ENCODE measurements at places on chromosomes 2 and 18. TPM values are rescaled to one million over a fixed set of nuclear protein-coding genes. Genes with fewer than 3 reads are reported as not detected.

The LRRC30 gene
- not detected for total RNA-seq

- DNase-seq = no peak
Measured at GRCh38 chr2:157087373-157088002, 170.0 kb upstream of the GALNT5 start.

DNA sequence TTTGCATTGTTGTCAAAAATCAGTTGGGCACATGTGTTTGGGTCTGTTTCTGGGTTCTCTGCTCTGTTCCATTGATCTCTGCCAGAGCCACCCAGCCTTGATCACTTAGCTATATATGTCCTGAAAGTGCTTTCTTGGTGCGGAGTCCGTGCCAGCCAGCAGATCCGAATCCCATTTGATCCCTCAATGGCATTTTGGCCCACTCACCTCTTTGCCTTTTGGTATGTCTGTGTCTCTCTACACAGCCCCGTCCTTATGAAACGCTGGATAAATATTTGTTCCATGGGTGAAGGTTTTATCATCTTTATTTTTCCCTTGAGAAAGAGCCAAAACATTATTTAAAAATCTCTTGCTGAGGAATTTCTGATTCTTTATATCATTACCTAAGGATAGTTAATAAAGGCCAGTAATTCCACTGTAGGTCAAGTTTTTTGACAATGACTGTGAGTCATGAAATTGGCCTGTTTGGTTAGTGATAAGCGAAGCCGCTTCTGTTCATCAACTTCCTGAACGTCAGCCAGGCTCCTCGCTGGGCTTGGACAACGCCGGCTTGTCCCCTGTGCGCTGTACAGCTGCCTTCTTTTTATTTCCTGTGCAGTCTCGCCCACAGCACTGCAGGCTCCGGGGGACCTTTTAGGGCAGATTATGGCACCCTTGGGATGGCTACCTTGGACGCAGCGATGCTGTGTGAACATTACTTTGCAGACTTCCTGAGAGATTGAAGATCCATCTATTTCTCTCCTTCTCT is 24.9 kb downstream of the MTCL1 start:
- DNase-seq = no peak

DNA sequence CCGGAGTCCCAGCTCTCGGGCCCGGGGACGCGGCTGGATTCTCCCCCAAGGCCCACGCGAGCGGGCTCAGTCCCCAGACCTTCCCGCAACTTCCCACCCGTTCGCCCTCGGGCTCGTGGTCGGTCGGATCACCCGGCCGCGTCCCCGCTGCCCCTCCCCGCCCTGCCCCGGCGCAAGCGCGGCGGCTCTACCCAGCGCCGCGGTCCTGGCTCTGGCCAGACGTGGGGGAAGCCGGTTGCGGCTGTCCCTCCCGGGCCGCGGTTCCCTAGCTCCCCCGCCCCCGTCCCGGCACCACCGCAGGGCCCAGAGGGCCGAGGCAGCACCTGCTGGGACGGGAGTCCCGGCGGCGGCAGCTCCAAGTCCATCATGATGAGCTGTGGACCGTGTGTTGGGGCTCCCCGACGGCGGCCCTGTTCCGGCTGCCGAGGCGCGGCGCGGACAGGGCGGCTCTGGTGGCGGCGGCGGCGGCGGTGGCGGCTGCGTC is 276 bp downstream of the NFE2L2 start:
- peak; percentile 39 for DNase-seq

GRCh38 chr2:174340400-174341292 is 5.9 kb downstream of the SP9 start:
- no peak for DNase-seq

DNA sequence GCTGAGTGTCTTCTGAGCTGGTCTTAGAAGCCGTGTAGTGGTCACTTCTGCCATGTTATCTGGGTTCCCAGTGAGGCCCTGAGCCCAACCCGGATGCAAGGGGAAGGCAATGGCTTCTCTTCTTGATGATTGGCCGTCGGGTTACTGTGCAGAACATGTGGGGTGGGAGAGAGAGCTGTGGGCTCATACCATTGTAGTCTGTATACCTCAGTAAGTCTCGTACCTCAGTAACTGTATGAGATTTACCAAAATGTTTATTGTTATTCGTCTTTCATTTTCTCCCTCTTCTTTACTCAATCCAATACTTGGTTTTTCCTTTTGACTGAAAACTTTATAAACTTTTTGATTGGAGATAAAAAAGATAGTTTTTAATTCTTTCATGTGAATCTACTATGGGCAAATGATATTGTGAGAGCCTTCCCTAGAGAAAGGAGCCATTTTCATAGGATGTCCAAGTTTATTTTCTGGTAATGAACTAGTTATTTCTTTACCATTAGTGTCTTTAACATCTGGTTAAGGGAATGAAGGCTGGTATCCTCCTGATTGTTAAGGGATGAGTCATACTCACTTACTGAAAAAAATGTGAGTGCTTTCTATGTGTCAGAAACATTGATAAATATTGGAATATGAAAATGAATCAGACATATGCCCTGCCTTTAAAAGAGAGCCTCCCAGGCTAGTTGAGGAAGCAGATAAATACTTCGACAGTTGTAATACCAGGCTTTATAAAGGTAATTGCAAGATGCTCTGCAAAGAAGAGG is 129.9 kb downstream of the PRPF40A start:
- no peak for DNase-seq

GRCh38 chr18:8006979-8007378 is 439.9 kb downstream of the PTPRM start:
- no peak for DNase-seq

GRCh38 chr2:72150861-72151356 is 3.2 kb upstream of the CYP26B1 start:
- DNase-seq = no peak

DNA sequence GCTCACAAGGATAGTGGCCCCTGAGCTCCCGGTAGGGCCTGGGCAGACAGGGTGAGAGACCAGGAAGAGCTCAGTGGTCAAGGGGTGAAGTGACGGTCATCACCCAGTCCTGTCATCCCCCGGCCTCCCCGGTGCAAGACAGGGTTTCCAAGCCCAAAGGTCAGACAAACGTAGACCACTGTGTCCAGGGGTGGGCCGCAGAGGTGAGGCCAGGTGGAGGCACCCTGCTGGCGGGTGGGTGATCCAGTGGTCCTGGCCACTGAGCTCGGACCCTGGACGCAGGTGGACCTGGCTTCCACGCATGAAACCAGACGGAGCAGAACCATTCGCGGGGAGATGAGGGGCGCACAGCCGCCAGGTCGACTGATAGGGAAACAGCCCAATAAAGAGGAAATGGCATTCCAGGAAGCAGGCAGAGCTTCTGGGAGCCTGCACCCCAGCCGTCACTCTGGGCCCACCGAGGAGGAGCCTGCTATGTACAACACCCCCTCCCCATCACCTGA is 14.4 kb upstream of the SNED1 start:
- no peak for DNase-seq

DNA sequence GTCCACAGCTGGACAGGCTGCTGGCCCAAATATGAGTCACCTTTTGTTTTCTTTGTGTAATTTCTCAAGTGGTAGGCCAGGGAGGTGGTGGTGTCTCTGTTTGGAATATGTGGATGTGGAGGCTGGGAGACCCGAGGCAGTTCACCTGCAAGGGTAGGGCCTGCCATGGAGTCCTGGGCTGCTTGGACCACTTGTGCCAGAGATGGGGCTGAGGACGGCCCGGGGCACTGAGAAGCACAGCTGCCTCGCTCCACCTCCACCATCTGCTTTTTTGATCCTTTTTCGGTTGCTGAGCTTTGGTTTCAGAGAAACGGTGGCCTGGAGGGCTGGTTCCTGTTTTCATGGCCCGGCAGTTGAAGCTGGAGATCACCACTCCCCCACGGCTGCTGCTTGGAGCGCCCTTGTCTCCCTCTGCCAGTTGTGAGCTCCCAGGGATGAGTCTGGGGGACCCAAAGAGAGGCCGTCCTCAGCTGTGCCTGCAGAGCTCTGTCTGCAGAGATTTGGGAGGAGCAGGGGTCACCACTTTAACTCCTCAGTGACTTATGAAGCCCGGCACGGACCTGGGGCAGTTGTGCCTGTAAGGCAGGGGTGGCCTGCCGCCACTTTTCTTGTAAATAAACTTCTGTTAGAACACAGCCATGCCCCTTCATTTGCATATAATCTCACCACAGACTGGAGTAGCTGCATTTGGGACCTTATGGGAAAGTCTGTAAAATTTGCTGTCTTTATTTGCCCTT is 67.6 kb upstream of the MCFD2 start:
- DNase-seq = no peak

The CHRNA1 gene
- not detected for total RNA-seq

DNA sequence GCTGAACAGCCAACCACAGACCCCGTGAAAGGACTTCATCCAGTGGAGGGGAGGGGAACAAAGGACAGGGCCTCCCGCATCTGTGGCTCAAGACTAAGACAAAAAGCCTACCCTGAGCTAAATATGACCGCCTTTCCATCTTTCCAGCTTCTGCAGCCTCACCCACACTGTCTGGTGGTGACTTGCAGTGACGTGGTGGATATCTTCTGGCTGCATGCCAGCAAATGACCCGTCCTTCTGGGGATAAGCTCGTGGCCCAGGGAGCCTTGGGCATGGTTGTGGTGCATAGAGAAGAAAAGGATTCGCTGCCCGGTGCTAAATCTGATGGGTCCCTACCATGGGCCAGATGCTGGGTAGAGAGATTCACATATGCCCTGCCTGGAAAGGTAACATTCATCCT is 8.7 kb upstream of the NGEF start:
- DNase-seq = no peak

DNA sequence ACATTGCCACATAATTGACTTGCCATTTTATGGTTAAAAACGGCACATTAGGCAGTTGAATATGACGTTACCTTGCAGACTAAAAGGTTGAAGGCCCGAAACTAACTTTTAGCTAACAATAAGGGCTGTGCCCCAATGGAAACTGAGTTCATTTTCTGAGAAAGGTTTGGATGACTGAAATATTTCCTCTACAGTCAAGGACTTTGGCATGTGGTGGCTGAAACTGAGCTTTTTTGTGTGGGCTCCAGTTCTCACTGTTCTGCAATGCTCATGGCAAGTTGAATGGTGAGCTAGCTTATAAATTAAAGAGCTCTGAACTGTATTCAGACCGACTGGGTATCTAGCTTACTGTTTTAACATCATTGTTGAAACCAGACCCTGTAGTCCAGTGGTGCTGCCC is 23.8 kb upstream of the TXNDC2 start:
- no peak for DNase-seq

DNA sequence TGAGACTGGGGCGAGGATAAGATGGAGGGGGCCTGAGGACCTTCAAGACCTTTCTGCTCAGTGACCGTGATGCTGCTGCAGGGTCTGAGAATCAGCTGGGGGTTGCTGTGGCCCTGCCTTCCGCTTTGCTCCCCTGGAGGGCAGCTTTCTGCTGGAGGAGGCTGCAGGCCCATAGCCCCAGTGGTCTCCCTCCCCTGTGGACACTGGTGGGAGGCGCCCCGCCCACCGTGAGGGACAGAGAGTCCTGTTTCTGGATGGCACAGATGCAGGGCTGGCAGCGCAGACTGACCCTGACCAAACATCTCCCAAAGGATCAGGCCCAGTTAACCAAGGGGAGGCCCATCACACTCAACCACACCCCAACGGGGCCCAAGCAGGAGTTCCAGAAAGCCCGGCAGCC is 42.8 kb downstream of the PLB1 start:
- DNase-seq = no peak

DNA sequence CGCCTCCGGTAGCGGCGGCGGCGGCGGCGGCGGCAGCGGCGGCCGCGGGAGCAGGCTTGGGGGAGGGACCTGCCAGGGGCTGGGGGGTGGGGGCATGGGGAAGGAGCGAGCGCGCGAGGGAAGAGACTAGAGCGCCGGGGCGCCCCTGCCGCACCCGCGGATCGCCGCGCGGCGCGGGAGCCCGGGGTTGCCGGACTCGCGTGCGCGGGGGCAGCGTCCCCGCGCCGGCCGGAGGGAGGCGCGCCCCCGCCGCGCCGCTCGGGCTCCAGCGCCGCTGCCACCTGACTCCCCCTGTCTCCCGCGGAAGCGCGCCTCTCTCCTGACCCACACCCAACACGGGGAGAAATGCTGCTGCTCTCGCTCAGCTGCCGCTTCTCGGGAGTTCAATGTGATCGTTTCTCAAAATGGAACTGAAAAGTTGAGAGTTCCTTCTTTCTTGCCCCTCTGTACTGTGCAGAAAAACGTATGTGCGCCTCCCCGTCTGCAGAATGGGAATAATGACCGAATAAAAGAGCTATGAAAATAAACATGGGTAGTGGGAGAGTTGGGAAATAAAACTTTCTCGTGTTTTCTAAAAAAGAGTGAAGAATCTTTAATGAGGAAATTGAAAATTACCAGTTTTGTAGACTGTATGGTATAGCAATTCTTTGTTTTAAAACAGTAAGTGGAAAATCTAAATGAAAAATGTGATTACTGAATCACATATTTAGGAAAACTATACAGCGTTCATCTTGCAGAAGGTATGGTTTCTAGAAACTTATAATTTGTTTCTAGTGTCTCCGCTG is 455 bp upstream of the TLK1 start:
- DNase-seq = no peak

GRCh38 chr2:111201214-111201613 is 80.5 kb downstream of the BCL2L11 start:
- DNase-seq = no peak

The UGT1A4 gene
- total RNA-seq = 0.34 TPM

- no peak for DNase-seq
Measured at GRCh38 chr2:133816037-133816436, 247.8 kb upstream of the NCKAP5 start.

The CCT4 gene
- 251 TPM for total RNA-seq

The IL1RL2 gene
- total RNA-seq = 1.7 TPM

GRCh38 chr2:55090702-55091101 is 40.5 kb upstream of the RTN4 start:
- DNase-seq = no peak

DNA sequence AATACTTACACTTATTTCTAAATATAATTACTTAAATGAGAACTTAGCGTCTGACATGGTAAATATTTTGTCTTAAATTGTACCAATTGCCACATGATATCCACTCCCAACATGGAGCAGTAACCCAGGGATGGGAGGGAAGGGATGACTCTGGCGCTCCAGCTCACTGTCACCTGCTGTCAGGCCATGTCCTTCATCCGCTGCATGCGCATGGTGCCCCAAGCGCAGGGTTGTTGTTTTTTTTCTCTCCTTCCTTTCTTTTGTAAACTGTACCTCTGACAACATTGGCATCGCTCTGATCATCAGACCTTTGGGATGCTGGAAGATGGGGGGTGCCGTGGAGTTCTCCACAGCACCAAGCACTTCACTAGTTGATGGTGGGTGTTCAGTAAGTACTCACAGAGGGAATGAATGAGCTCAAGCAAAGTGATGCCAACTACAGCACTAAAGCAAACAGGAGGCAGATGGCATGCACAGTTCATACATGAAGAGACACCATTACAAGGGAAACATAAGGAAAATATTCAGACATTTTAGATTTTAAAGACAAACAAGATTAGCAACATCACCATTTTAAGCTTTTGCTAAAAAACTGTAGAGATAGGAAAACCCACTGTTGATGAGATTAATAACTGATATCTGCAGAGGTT is 247.8 kb downstream of the GBX2 start:
- DNase-seq = no peak

- DNase-seq = no peak
Measured at GRCh38 chr2:71830497-71831192, 317.0 kb downstream of the CYP26B1 start.

DNA sequence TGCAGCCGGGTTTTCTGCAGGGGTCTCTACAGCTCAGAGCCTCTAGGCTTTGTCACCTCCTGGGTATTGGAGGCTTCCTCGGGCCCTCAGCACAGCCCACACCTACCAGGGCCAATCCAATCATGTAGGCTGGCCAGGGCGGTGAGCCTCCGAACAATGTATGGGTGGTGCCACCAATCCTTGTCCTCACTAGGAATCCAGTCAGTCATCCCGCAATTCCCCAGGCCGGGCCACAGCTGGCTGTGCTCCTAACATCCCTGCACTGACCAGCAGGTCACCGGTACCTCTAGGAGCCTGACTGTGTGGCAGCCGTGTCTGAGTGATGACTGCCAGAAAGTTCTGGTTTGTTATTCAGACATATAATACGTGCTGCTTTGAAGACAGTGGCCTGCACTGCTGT is 129.4 kb downstream of the SH3RF3 start:
- no peak for DNase-seq

The SERPINB7 gene
- total RNA-seq = 190 TPM

Measured in foreskin keratinocyte (primary cell).